ENCODE measurements at places on chromosomes 7 and 10. TPM values are rescaled to one million over a fixed set of nuclear protein-coding genes. Genes with fewer than 3 reads are reported as not detected.

GRCh38 chr10:114548662-114549061, 109.4 kb downstream of the ABLIM1 start:
- peak overlapping the region; percentile 44 for H3K27ac ChIP-seq
- H3K4me1 ChIP-seq = peaks cover 38% of the 10 kb centered on the region
- H3K27me3 ChIP-seq = peaks cover 6% of the 10 kb centered on the region

- peaks cover 3% of the 10 kb centered on the region for H3K36me3 ChIP-seq
- H3K27ac ChIP-seq = no peak overlapping the region
- DNase-seq = no peak
- no peaks in the 10 kb centered on the region for H3K27me3 ChIP-seq
- H3K4me3 ChIP-seq = no peak overlapping the region
Measured at GRCh38 chr10:62133618-62134017, 135.0 kb downstream of the RTKN2 start.

DNA sequence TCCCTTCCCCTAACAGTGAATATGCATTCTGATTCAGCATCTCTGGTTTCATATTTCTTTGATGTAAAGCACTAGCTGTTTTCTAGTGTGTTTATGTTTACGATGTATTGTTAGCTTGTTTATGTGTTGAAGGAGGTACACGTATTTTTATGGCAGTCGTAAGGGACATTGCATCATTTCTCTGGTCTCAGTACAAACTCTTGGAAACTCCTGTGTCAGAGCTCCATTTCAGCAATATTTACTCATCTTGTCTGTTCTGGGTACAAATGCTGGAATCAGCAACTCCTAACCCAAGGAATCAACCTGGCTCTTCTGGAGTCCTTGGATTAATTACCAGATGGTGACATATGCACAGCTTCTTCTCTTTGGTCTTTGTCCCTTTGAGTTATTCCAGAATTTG, 270.0 kb upstream of the PLXDC2 start:
- no peak for DNase-seq
- H3K27me3 ChIP-seq = peaks cover 1% of the 10 kb centered on the region
- no peak overlapping the region for H3K27ac ChIP-seq
- H3K4me1 ChIP-seq = no peaks in the 10 kb centered on the region

- no peaks in the 10 kb centered on the region for H3K36me3 ChIP-seq
- no peak overlapping the region for H3K4me3 ChIP-seq
- H3K4me1 ChIP-seq = no peaks in the 10 kb centered on the region
- no peak for DNase-seq
- no peaks in the 10 kb centered on the region for H3K27me3 ChIP-seq
Measured at GRCh38 chr7:154767142-154767541, 235.8 kb downstream of the PAXIP1 start.

Gene PTF1A
- not detected for polyA plus RNA-seq

Gene SLC13A1
- polyA plus RNA-seq = not detected

DNA sequence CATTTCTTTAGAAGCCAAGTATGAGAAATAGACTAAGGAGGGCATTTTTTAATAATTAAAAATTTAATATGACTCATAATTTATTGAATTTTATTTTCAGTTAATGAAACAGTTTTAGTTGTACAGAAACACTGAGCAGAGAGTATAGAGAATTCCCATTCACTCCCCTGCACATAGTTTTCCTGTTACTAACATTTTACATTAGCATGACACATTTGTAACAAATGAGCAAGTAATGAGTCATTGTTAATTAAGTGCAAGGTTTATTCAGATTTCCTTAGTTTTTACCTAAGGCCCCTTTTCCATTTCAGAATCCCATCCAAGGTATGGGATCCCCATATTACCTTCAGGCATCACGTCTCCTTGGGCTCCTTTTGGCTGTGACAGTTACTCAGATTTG, 271.5 kb upstream of the FZD8 start:
- H3K4me1 ChIP-seq = no peaks in the 10 kb centered on the region
- H3K4me3 ChIP-seq = no peak overlapping the region
- no peak overlapping the region for H3K27ac ChIP-seq
- H3K36me3 ChIP-seq = no peaks in the 10 kb centered on the region
- DNase-seq = no peak
- peaks cover 2% of the 10 kb centered on the region for H3K27me3 ChIP-seq

DNA sequence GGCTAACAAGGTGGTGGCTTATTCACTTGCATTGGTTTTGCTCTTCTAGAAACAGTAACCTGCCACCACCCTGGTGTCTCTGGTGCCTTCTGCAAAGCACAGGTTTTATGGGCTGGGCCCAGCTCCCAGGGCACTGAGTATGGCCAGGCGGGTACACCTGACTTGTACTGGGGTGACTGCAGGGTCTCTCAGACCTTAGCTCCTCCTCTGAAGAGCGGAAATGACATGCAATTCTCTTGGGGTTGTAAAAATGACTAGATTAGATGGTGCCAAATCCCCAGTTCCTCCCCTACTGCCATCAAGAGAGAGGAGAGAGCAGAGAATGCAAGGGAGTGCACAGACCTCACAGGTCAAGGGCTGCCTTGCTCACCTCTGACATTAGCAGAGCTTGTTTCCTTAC, 14.7 kb downstream of the ESYT2 start:
- peaks cover 40% of the 10 kb centered on the region for H3K27me3 ChIP-seq
- DNase-seq = peak; percentile 61
- H3K4me3 ChIP-seq = peak overlapping the region; percentile 82
- peaks cover 17% of the 10 kb centered on the region for H3K36me3 ChIP-seq
- H3K4me1 ChIP-seq = peaks cover 100% of the 10 kb centered on the region
- H3K27ac ChIP-seq = peak overlapping the region; percentile 100

Gene PRLHR
- not detected for polyA plus RNA-seq

GRCh38 chr10:4698075-4698474, 127.9 kb upstream of the AKR1E2 start:
- no peaks in the 10 kb centered on the region for H3K4me1 ChIP-seq
- no peak overlapping the region for H3K4me3 ChIP-seq
- H3K27me3 ChIP-seq = peaks cover 14% of the 10 kb centered on the region

DNA sequence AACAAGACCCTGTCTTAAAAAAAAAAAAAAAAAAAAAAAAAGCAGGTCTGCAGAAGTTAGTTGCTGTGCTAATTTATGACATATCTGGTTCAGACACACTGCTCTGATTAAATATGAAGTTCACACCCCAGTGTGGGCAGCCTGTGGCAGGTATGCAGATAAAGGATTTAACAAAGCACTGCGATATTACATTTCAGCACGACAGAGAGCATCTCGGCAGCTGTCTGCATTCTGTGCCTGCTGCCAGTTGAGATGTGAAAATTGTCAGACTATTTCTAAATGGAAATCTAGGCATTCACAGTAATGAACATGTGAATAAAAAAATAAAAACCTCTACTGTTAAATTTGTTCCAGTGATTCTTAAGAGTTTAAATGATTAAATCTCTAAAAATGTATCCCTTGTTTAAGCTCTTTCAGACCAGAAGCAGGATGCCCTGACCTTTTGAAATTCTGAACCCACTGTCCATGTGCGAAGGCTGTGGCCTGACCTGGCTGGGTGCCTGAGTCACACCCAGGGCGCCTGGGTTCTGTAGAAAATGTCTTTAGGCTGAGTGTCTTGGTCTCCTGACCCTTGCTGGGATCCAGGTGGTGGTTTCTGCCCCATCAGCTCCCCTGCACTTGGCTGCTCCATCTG, 272.9 kb downstream of the WDR37 start:
- no peaks in the 10 kb centered on the region for H3K36me3 ChIP-seq
- H3K27me3 ChIP-seq = peaks cover 3% of the 10 kb centered on the region
- H3K4me1 ChIP-seq = no peaks in the 10 kb centered on the region
- H3K27ac ChIP-seq = no peak overlapping the region

- no peak overlapping the region for H3K27ac ChIP-seq
- peaks cover 5% of the 10 kb centered on the region for H3K36me3 ChIP-seq
- peaks cover 11% of the 10 kb centered on the region for H3K27me3 ChIP-seq
Measured at GRCh38 chr7:131249003-131249402, 78.7 kb upstream of the MKLN1 start.

Gene ANKRD2
- polyA plus RNA-seq = not detected

Gene HTR5A
- not detected for polyA plus RNA-seq

Gene SYNPO2L
- polyA plus RNA-seq = not detected

GRCh38 chr10:73898730-73899410, 12.1 kb upstream of the PLAU start:
- H3K27me3 ChIP-seq = peaks cover 7% of the 10 kb centered on the region
- no peak overlapping the region for H3K4me3 ChIP-seq

GRCh38 chr10:110759523-110759922, 112.2 kb upstream of the PDCD4 start:
- peaks cover 18% of the 10 kb centered on the region for H3K27me3 ChIP-seq
- H3K4me3 ChIP-seq = no peak overlapping the region

GRCh38 chr7:1367501-1368183, 91.6 kb downstream of the MICALL2 start:
- no peaks in the 10 kb centered on the region for H3K36me3 ChIP-seq
- DNase-seq = no peak
- H3K27ac ChIP-seq = no peak overlapping the region
- peaks cover 14% of the 10 kb centered on the region for H3K27me3 ChIP-seq
